ENCODE measurements at places on chromosomes 3 and 15.

DNA sequence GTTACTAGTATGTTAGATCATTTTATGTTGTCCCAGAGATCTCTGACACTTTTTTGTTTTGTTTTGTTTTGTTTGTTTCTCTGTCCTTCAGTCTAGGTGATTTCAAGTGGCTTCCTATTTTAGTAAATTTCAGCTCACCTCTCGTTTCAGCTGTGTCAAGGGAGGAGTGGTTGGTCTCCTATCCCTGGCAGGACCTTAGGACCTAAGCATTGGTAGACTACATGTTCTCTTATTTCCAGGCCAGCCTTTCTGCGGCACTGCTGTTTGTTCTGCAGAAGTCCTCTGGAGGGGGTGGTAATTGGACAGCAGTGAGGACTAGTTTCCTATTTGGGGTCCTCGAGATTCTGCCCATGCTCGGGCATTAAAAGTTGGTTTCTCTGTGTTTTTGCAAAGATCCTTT, 31.8 kb downstream of the MGA start:
- no peak for DNase-seq

GRCh38 chr3:94137377-94137776, 74.5 kb downstream of the NSUN3 start:
- DNase-seq: peak; percentile 13

DNA sequence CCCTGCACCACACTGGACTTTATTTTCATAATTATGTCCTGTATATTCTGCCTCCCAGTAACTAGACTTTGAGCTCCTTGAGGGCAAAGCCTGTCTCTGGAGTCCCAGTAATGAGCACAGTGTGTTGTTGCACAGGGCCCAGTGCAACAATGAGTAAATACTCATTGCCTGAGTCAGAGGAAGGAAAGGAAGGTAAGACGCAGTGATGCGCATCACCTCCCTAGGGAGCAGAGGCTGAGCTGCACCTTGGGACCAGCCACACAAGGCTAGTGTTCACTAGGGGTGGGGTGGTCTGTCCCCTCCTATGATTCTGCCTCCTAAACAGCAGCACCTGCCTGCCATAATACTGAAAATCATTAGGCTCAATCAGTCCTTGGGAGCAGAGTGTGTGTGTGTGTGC, 86.6 kb upstream of the ADAMTSL3 start:
- DNase-seq: no peak

GRCh38 chr15:28260722-28261121, 61.3 kb downstream of the HERC2 start:
- no peak for DNase-seq

DNA sequence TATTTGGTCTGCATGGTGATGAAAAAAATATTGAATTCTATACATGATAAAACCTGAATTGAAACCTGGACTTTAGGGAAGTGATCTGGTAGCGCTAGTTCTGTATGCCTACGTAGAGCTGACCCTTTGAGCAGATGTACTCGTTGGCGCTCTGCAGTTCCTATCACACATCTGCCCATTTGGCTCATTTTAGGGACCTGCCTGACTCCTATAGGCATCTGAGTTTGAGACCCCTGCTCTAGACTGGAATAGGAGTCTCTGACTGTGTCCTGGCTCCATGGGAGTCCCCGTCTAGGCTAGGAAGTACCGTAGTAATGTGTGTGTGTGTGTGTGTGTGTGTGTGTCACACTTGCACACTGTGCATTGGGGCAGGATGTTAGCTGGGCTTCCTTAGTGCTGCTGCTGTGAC, 21.2 kb downstream of the STARD5 start:
- DNase-seq: no peak

GRCh38 chr3:129320825-129321487, 42.3 kb downstream of the HMCES start:
- no peak for DNase-seq

GRCh38 chr3:380801-381200, 184.2 kb downstream of the CHL1 start:
- no peak for DNase-seq

Measured in GM13976 (cell line).